Bronchial epithelial cell (primary cell): ENCODE measurements at places on chromosomes 2 and 18. TPM values are rescaled to one million over a fixed set of nuclear protein-coding genes. Genes with fewer than 3 reads are reported as not detected.

The KRTCAP3 gene
- total RNA-seq: 28.4 and 29.1 TPM in 2 replicates

The PROKR1 gene
- not detected in 2 replicates for total RNA-seq

DNA sequence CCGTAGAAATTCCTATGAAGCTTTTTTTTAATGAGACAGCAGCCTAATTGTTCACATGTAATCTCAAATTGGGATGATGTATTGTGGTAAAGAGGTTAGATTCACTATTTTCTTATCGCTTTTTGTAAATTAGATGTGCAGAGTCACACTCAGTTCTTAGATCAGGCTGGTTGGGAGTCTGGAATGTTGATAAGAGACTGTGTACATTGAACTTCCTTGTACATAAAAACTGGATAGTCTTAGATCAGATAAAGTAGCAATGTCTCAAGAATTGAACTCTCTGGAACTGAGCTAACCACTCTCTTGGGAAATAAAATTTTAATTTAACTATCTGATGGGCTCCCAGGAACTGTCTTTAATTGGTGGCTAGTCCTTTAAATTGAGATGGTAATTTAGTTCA lies 108.1 kb upstream of the MSTN start:
- no peak for DNase-seq

GRCh38 chr2:203510941-203511305 lies 24.2 kb downstream of the RAPH1 start:
- DNase-seq: no peak

The D2HGDH gene
- 10.3 and 12.7 TPM in 2 replicates for total RNA-seq
